ENCODE measurements at places on chromosomes 2 and 18. TPM values are rescaled to one million over a fixed set of nuclear protein-coding genes. Genes with fewer than 3 reads are reported as not detected.

The MOGAT1 gene
- total RNA-seq: not detected

- no peak for ATAC-seq
Measured at GRCh38 chr2:96176661-96177060, 31.4 kb upstream of the DUSP2 start.

- ATAC-seq: no peak
Measured at GRCh38 chr2:55103046-55103445, 52.8 kb upstream of the RTN4 start.

GRCh38 chr2:221309892-221310583, 262.1 kb downstream of the EPHA4 start:
- ATAC-seq: no peak

- ATAC-seq: no peak
Measured at GRCh38 chr2:176391148-176391419, 121.8 kb downstream of the MTX2 start.

GRCh38 chr18:35407871-35408481, 30.8 kb upstream of the ZNF396 start:
- peak; percentile 82 for ATAC-seq
